ENCODE measurements at places on chromosomes 2 and 18.

DNA sequence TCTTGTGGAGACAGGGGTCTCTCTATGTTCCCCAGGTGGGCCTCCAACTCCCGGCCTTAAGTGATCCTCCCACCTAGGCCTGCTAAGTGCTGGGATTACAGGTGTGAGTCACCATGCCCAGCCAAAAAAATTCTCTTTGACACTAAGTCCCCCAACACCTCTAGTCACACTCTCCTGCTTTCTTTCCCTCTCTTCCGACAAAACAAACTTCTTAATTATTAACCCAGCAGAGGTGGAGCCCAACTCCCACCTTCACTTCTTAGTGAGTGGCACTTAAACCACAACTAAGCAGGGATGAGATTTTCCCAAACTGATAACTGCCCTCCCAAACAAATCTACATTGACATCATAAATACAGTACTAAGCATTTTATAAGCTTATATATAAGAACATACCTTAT, 60.5 kb upstream of the PMAIP1 start:
- DNase-seq: no peak

DNA sequence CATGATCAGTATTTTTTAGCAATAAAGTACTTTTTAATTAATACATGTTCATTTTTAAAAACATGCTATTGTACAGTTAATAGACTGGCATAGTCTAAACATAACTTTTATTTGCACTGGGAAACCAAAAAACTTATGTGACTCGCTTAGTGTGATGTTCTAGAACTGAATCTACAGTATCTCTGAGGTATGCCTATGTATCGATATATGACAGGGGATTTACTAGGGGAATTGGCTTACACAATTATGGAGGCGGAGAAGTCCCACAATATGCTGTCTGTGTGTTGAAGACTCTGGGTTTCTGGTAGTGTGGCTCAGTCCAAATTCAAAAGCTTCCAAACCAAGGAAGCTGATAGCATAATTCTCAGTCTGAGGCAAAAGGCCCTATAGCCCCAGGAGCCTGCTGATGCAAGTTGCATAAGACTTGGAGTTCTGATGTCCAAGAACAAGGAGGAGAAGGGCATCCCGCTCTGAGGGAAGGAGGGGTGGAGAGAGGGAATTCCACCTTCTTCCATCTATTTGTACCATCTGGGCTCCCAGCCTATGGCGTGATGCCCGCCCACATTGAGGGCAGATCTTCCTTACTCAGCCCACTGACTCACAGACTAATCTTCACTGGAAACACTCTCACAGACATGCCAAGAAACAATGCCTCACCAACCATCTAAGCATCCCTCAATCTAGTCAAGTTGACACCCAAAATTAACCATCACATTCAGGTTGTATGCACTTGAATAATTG, 27.5 kb downstream of the ZNF638 start:
- no peak for DNase-seq

GRCh38 chr18:55334875-55335274, 253.1 kb downstream of the TCF4 start:
- DNase-seq: no peak

- DNase-seq: no peak
Observed at GRCh38 chr2:162731917-162732804, 106.4 kb downstream of the KCNH7 start.

DNA sequence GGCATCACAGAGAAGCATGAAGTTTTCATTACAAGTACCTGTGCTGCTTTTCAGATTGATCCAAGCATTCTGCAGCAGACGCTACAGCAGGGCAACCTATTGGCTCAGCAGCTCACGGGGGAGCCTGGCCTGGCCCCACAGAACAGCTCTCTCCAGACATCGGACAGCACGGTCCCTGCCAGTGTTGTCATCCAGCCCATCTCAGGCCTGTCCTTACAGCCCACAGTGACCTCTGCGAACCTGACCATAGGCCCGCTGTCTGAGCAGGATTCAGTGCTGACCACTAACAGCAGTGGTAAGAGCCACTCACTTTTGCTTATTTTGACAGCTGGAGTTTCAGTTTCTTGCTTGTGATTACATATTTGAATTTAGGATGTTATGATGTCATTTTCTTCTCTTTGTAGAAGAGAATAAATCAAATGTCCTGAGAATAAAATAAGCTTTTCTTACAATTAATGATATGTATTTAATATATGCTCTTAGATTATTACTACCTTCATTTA, 104.9 kb downstream of the ZNF236 start:
- DNase-seq: no peak

DNA sequence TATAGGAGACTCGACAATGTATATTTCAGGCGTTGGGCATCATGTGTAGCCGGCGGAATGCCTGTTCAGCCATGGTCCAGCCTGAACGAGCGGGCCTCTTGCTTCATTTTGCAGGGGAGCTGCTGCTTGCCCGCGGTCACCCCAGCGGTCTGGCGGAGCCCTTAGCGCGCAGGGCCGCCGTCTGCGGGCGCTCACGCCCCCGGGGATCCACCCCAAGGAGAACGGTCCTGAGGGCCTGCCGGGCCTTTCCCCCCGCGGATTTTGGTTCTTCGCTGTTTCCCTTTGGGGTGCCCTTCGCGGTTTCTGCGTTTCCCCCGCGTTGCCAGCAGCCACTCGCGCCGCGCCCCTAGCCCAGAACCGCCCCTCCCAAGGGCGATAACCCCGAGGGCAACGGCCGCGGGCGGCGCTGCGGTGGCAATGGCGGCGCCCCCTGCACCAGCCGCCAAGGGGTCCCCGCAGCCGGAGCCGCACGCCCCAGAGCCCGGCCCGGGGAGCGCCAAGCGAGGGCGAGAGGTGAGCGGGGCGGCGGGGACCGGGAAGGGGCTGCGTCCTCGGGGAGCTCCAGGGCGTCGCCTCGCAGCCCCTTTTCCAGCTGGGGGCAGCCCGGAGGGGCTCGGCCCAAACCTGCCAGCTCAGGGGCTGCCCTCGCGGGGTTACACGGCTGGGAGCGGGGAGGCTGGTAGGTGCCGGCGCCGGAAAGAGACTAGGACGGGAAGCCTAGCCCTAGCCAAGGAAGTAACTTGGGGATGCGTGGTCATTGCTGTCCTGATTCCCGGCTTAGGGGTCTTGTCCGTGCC, at the start of gene MFSD2B:
Gene MFSD2B (plus strand): TSS at position 406 of the 797 bp plus-strand sequence. CDS start 12 bp downstream, at position 418.
- no peak for DNase-seq

- no peak for DNase-seq
Observed at GRCh38 chr2:132969371-132969985, 299.5 kb upstream of the LYPD1 start.

DNA sequence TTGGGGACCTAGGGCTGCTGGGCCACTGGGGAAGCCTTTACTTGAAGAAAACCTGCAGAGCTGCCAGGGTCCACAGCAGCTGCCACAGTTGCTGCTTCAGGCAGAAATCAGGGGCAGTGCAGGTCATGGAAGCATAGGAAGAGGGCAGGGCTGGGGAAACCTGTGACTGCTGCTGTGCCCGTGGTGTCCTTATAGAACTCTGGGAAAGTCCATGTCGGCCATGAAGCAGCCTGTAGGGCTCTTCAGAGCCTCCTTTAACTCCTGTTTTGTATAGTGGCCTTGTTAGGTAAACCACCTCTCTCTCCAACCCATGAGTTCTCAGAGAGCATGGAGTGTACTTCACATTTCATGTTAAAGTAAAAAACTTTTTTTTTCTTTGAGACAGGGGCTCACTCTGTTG, 62.1 kb downstream of the SMAD4 start:
- DNase-seq: no peak

DNA sequence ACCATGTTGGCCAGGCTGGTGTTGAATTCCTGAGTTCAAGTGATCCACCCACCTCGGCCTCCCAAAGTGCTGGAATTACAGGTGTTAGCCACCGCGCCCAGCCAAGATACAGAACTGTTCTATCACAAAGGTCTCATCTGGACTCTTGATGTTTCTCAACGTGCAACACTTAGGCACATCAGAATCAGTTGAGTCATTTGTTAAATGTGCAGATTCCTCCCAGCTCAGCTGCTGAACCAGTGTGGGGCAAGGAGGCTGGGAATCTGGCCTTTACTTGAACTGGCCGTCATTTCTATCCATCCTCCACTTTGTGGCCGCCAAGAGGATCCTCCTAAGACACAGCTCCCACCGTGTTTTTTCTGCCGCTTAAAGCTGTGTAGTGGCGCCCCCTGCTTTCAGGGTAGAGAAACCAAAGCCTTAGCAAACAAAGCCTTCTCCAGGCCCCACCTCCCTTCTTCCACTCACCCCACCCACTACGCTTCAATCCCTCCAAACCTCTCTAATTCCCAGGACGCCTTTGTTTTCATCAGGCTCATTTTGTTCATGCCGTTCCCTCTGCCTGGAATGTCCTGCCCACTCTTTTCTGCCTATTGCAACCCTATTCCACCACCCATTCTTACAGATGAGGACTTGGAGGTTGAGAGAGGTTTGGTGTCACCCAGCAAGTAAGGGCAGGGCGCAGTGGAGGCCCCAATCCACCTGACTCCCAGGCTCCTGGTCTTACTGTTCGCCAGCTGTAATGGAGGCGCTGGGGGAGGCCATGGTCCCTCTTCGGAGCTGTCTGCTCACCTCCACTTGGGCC, 776 bp upstream of the SPEG start:
- no peak for DNase-seq

GRCh38 chr2:197575987-197576386, 60.1 kb downstream of the MOB4 start:
- no peak for DNase-seq

DNA sequence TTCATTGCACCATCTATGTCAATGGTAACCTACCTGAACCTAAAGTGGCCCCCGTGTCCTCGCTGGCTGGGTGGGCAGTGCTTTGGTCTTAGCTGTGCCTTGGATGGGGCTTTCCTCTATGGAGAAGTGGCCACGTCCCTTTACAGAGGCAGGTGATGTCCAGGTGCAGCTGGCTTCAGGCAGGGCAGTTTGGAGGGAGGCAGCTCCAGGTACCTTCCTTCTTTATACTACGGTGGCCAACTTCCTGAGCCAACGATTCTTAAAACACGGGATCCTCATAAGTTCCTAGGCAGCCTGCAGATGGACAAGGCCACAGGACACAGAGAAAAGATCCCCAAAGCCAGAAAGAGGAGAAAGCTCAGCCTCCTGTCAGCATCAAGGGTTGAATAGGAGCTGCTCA, 517.3 kb upstream of the HS6ST1 start:
- no peak for DNase-seq

GRCh38 chr2:26769089-26769761, 5.1 kb downstream of the SLC35F6 start:
- DNase-seq: no peak

DNA sequence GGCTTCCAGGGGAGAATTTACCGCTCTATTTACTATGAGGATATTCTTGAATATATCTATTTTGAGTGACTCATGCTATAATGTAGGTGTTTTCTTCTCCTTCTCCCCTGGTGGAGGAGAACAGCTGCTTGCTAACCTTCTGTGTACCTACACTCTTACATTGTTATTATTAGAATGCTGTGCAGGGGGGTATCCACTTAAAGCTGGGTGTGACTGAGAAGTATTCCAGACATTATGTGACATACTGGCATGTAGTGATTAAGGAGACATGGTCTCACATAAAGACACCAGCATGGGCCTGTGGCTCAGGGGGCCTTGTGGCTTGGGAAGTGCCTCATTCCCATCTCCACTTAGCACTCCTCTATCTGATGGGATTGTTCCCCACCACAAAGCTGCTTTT, 287.9 kb downstream of the PTPRM start:
- DNase-seq: no peak

DNA sequence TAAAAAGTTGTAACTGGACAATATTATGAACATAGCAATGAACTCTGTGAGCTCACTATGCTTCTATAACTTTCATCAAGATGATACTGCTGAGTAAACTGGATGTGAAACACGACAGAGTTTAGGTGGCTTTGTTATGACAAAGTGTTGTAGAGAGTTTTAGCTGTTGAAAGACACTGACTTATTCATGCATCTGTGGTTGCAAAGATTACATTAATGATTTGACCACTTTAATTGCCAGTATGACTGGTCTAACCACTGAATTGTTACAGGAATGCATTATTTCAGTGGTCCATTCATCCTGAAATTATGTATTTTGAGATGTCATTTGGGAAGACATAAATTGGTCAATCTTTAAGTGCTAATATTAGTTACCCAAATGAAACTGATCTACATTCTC, 117.9 kb downstream of the SPHKAP start:
- DNase-seq: no peak

DNA sequence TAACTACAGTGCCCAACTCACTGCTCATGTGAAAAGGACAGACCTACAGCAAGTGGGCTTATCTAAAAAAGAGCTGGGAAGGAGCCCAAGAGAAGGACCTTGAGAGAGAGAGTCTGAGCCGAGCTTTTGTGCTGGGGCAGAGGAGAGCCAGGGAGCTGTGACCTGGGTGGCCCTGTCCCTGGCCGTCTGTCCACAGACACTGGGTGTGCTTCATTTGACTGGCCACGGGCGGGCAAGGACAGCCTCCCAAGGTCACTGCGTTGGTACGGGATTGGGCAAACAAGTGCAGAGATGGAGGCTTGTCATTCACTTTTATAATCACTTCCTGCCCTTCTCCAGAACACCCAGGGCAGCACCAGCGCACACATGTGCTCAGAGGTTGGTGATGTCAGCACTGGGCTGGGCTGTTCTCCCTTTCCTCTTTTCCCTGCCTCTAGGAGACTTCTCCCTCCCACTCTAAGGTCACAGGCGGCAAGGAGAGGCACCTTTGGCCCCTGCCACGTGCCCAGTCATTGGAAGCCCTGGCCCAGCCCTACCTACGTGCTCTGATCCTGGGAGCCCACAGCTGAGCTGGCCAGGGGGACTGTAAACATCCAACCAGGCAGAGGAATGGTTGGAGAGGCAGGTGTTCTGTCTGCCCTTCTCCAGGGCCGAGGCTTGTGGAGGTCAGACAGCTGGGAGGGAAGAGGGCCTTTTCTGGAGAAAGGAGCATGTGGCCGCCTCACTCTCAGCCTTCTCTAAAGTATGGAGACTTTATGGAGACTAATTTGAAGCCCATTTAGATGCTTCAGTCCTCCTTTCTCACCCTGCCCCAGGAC, 6.4 kb upstream of the PSD4 start:
- DNase-seq: no peak

- no peak for DNase-seq
Observed at GRCh38 chr2:60861736-60862135, 19.6 kb upstream of the REL start.

- no peak for DNase-seq
Observed at GRCh38 chr18:1014951-1015624, 110.4 kb downstream of the ADCYAP1 start.

DNA sequence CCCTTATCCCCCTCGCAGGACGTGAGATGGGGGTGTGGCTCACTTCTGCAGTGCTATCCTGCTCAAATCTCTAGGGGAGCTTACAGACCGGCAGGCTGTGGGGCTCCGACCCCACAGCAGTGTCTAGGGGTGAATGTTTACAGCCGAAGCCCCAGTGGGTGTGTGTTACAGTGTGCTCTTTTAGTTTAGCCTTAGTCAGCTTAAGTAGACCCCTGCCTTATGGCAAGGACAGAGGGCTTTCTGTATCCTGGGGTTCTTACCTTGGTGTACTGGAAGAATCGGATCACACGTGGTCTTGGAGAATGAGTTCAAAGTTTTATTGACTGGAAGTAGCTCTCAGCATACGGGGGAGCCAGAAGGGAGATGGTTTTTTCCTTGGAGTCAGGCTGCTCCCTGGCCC, 348.2 kb upstream of the GYPC start:
- no peak for DNase-seq

DNA sequence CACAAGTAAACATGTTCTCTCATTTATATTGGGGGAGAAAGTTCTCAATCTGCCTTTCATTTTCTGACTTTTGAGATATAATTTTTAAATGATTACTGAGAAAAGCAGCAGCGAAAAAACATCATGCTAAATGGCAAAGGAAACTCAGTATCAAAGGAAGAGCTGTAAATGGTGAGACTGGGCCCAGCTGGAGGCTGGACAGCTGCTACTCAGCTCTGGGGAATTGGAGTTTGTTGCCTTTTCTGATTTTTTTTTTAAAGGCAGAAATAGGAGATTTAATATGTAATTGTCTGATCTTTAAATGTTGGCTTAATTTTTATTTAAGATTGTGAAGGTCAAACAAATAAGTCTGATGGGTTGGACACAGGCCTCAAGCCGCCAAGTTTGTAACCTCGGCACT, 137.1 kb upstream of the TACR1 start:
- DNase-seq: no peak
